ENCODE measurements at places on chromosomes 3 and 15. TPM values are rescaled to one million over a fixed set of nuclear protein-coding genes. Genes with fewer than 3 reads are reported as not detected.

GRCh38 chr3:55750525-55750924 lies 263.4 kb upstream of the WNT5A start:
- no peaks in the 10 kb centered on the region for H3K36me3 ChIP-seq
- H3K27me3 ChIP-seq, result no peaks in the 10 kb centered on the region
- H3K27ac ChIP-seq, result peak overlapping the region; percentile 79
- no peak for DNase-seq
- H3K4me1 ChIP-seq, result peaks cover 10% of the 10 kb centered on the region

DNA sequence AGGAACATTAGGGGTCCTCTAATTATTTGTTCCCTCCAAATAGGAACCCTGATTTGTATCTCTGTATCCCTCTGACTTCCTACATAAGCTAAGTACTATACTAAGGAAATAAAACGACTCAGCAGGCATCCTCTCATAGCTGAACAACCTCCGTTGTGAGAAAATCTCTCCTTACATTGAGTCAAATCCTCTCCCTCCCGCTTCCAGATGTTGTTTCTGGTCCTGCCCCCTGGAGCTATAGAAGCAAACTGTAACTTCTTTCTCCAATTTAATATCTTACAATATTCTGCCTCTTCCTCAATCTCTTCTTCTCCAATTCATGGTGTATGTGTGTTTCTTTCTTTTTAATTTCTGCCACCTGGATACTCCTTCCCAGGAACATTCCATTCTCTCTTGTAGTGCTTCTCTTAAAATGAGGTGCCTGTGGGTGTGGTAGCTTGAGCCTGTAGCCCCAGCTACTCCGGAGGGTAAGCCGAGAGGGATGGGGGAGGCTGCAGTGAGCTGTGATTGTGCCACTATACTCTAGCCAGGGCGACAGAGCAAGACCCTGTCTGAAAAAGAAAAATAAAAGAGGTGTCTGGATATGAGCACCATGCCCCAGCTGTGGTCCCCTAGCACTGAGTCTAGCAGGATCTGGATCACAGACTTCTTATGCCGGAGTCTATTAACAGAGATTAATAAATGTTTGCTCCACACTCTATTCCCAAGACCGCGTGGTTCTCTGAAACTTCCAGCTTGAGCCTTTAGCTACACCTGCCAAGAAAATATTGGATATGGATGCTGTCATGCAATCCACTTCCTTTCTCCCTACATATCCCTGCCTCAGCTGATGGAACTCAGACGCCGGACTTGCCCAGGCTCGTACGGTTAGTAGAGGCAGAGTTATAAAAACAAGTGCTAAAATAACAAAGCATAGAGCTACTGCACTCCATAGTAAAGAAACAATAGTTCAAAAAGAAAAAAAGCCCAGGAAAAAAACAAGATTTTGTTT lies 42.9 kb upstream of the NEO1 start:
- peaks cover 6% of the 10 kb centered on the region for H3K4me1 ChIP-seq
- peaks cover 20% of the 10 kb centered on the region for H3K27me3 ChIP-seq
- DNase-seq, result no peak
- peaks cover 2% of the 10 kb centered on the region for H3K36me3 ChIP-seq
- H3K27ac ChIP-seq, result no peak overlapping the region

- no peaks in the 10 kb centered on the region for H3K36me3 ChIP-seq
- H3K4me3 ChIP-seq, result peak overlapping the region; percentile 47
- DNase-seq, result no peak
- H3K4me1 ChIP-seq, result peaks cover 58% of the 10 kb centered on the region
Observed at GRCh38 chr3:4582624-4583023, 89.5 kb downstream of the ITPR1 start.

DNA sequence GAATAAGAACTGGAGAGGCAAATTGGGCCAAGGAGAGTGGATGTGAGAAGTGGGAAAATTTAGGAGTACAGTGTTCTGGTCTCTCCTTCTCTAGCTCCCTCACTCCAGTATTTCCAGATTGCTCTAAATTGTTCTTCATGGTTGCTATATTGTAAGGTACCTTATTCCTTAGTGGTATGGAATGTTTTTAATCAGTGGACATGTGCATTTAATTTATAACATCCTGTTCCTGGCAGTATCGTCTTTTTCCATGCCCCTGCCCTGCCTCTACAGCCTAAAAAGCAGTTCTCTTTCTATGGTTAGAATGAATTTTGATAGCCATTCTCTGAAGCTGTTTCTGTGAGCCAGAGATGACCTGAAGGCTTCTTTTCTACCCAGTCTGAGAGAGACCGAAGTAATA lies 180.5 kb downstream of the TCF12 start:
- peaks cover 5% of the 10 kb centered on the region for H3K4me1 ChIP-seq
- H3K4me3 ChIP-seq, result no peak overlapping the region
- no peak for DNase-seq

- no peak overlapping the region for H3K4me3 ChIP-seq
- peaks cover 8% of the 10 kb centered on the region for H3K36me3 ChIP-seq
- H3K27ac ChIP-seq, result no peak overlapping the region
- peaks cover 34% of the 10 kb centered on the region for H3K27me3 ChIP-seq
Observed at GRCh38 chr3:187689984-187690383, 12.4 kb downstream of the RTP2 start.

LRRC2 gene
- 2.2 TPM for total RNA-seq

All from chondrocyte (in vitro differentiated cells).